Suppressor macrophage treated with lipopolysaccharide for 1 hour (primary cell): ENCODE measurements at places on chromosomes 2 and 18.
A peak's percentile ranks its signal among the peaks of the same experiment; 100 is the strongest.

- DNase-seq, result peak; percentile 82
These were observed 8.4 kb upstream of the MGAT5 start for GRCh38 chr2:134245340-134245984.

DNA sequence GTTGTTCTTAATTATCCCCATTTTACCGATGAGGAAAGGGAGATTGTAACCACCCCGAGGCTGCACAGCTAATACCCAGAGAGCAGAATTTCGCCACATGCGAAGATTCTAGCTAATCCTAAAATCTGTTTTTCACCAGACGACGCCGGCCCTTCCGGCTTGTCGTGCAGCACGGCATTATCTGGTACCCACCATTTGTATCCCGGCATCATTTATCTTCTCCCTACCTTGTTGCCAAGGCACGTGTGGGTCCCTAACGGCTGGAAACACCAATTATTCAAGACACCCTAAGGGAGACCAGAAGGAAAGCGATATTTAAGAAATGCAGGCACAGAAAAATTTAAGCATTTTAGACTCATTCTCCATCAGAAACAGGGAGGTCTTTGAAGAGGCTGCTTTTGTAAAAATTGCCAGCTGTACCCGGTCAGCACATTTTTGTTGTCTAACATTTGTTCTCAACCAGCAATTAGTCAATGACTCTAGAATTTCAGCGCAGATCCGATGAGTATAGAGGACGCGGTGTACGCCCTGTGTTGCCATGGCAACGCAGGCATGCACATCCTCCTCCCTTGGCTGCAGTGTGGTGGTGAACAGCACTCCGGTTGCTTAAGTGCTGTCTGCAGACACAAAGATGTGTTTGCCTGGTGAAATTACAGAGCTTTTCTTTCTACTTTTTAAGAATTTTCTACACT is 111.6 kb downstream of the AGAP1 start:
- no peak for DNase-seq

DNA sequence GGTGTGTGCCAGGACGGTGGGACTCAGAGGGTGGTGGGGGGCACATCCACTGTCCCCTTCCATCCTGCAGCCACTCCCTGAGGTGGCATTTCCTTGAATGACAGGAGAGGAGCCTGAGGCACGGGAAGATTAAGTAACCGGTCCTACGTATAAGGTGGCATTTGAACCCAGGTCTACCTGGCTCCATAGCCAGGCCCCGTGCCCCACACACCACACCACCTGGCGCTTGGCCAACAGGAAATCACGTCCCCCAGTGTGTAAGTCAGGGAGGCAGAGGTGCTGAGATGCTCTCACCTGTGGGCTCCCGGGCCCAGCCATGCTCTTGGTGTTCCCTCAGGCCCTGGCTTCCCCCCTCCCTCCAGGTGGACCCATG is 53.7 kb downstream of the HPCAL1 start:
- DNase-seq, result no peak

- DNase-seq, result no peak
These were observed 560 bp upstream of the SKA1 start for GRCh38 chr18:50374220-50374752.

DNA sequence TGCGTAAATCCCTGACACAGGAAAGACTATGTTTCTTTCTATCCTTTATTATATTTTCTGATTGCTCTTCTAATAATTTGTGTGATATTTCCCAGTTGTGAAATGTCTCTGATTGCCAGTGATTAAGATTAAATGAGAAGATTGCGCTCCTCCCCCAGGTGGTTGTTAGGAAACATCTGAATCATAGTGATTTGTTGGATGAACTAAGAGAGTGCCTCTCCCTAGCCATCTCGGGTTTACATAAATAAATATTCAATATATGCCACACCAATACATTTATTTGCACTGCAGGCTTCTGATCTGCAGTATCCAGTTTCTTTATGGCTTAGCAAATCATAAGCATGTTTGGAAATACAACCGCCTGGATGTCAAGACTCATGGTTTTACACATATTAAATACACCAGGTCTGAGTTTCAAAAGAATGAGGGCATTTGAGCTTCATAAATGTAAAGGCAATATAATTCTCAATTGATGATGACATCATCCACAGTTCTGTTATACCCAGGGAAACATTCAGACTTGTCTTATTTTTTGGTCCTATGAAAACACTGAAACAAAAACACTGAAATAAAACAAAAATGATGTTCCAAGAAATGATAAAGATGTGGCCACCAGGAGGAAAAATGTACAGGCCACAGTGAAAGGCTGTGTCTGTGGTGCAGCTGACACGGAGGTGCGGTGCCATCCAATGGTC is 826.7 kb upstream of the ACVR2A start:
- DNase-seq, result no peak

GRCh38 chr2:232643147-232643425 is 9.7 kb downstream of the EFHD1 start:
- DNase-seq, result no peak

GRCh38 chr18:55251254-55251971 is 292.2 kb upstream of the CCDC68 start:
- no peak for DNase-seq

DNA sequence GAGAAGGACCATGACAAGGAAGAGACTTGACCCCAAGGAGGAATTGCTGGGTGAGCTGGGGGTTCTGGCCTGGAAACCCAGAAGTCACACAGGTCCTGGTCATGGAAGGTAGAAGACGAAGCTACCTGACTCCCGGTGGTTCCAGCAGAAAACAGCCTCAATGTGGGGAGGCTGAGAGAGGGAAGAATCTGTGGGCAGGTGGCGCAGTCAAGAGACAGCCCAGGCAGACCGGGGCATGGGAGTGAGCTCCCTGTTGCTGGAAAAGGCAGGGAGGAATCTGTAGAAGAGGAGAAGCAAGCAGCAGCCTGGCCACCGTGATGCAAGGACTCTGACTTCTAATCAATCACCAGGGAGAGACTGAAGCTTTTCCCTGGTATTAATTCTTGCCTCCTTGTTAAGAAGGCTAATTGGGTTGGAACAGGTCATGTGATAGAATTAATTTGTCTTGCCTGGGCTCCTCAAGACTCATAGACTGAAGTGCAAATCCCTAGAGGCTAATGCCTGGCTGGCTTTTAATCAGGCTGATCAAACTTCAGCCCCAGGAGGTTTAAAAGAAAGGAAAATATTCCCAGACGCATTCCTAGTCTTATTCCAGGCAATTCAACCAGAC is 30.1 kb downstream of the CNGA3 start:
- DNase-seq, result no peak

DNA sequence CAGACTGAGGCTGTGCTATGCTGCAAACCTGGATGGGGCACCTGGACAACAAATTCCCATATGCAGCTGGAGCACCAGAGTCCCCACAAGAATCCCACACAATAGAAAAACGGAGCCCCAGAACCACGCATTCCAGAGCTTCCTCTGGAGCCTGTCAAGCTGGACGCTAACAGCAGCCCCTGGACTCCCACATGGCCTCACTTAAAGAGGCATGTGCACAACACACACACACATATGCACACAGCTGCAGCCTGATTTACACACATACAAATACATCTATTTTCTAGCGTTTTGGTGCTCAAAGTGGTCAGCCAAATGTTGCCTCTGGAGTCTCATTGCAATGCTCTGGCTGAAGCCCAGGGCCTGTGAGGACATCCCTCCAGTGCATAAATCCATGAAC is 632.7 kb upstream of the ID2 start:
- DNase-seq, result no peak

DNA sequence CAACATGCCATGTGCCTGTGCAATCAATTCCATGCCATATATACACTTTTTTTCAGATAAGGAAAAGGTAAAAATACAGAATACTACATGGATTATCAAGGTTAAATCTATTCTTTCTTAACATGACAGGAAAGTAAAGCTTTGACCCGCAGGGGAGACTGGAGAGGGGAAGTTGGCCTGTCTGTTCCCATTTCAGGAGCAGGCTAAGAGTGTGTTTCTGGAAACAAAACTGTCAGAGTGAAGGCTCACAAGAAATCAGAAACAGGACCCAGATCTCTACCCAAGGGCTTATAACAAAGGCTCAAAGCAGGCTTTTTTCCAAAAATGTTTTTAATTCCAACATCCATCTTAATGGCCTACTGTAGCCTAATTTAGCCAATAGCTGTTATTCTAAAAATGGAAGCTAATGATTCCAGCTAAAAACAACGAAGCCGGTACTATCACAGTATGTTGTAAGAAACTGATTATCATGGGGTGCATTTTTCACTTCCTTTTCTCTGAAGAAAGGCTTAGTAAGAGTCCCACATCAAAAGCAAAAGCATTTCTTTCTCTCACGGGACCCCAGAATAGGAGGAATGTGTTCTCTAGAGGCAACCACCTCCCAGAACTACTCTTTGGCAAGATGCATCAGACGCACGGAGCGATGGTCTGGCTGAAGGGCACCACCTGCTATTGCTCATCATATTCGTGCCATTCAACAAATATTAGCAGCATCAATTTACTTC is 41.4 kb downstream of the FECH start:
- peak; percentile 66 for DNase-seq

GRCh38 chr2:9519250-9519649 is 36.4 kb downstream of the ADAM17 start:
- peak; percentile 44 for DNase-seq

DNA sequence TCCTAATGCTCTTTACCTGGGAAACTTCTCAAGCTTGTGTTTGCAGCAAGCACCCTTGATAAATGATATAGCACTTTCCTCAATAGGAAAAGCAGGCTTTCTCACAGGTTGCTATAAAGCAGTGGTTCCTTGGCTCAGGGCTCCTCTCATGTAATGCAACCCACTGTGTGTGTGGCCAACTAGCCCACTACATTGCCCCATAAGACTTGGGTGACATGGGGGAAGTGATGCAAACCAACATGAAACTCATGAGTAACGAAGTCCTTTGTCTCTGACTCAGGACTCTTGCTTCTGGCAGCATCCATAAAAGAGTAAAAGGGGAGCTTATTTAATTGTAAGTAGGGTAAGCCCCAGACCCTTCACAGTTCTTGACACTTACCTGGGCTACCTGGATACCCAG is 106.9 kb downstream of the COL4A4 start:
- DNase-seq, result no peak

GRCh38 chr2:165899311-165899710 is 54.3 kb downstream of the TTC21B start:
- DNase-seq, result no peak
